T47D (cell line): ENCODE measurements at places on chromosomes 4 and X.

DNA sequence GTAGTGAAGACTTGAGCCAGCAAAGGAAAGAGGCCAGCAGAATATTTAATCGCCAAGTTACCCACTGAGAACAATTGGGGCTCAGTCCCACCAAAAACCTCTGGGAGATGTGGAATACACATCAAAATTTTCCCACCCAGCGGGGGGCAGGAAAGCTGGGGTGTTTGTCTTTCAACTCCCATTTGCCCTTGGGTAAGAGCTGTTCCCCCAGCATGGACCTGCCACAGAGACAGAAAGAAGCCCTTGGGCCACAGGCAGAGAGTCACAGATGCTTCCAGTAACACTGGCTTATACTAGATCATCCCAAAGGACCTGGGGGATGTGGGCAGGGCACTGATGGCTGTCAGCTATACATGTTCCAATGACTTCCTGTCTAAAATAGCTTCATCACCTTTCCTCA lies 18.9 kb upstream of the FBXW7 start:
- DNase-seq, result no peak

DNA sequence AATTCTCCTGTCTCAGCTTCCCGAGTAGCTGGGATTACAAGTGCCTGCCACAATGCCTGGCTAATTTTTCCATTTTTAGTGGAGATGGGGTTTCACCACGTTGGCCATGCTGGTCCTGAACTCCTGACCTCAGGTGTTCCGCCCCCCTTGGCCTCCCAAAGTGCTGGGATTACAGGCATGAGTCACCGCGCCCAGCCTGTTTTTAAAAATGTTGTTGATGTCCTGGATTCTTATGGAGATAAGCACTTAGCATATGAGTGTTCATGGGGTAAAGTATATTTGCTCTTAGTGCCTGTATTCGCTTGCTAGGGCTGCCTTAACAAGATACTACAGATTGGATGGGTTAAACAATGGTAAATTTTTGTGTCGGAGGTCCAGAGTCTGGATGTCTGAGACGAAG lies 91.7 kb downstream of the CEP44 start:
- DNase-seq, result no peak

GRCh38 chrX:33923262-33923661 lies 208.9 kb downstream of the FAM47A start:
- peak; percentile 84 for DNase-seq

- no peak for DNase-seq
Observed at GRCh38 chr4:150817804-150818528, 197.1 kb downstream of the LRBA start.

GRCh38 chrX:108117988-108118387 lies 26.4 kb downstream of the ATG4A start:
- no peak for DNase-seq

DNA sequence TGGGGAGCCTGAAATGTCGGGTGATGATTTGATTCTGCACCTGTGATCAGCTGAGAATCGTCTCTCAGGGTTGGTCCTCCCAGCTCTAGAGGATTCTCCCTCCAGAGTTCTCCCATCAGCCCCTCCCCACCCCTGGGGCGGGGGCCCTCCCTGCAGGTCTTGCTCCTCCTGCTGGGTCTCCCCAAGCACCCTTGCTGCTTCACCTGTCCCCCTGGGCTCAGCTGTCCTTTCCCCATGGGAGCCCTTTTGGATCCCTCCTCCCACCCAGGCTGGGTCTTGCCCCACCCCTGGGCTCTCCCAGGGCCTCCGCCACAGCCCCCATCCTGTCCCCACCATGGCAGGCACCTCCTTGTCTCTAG lies 22.2 kb downstream of the PSAPL1 start:
- DNase-seq, result no peak

DNA sequence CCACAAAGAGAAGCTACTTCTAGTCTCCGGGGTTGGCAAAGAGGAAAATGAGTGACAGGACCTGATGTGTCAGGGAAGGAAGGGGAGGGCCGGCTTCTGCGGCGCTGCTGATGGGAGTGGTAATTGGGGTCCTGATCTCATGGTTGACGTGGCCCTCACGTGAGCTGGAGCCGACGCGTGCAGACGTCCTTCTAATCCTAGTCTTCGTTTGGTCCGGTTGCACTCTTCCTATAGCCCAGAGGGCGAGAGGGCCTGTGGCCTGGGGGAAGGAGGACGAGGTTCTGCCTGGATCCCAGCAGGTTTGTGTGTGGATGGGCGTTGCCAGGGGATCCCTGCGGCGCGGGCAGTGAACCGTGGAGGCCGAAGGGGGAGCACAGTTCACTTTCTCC lies at the start of gene ARMCX1:
ARMCX1 (plus strand) TSS at position 186 of the 389 bp plus-strand sequence. CDS start 2,384 bp downstream, outside the sequence.
- DNase-seq, result peak; percentile 6

DNA sequence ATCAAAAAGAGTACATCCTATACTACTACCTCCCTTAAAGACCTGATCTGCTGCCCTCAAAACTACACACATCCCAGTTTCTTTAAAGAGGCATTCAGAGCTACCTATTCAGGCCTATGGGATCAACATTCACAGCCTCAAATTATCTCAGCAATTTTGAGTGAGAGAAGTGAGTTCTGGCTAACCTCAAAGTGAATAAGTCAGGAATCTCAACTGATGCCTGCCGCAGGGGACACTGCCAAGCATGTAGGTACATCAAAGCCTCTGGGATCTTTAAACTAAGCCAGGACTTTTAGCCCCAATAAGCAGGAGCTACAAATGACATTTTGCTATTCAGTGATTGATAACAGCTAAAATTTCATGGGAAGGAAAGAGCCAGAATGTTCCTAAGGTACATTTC lies 11.6 kb downstream of the GRPR start:
- DNase-seq, result no peak

DNA sequence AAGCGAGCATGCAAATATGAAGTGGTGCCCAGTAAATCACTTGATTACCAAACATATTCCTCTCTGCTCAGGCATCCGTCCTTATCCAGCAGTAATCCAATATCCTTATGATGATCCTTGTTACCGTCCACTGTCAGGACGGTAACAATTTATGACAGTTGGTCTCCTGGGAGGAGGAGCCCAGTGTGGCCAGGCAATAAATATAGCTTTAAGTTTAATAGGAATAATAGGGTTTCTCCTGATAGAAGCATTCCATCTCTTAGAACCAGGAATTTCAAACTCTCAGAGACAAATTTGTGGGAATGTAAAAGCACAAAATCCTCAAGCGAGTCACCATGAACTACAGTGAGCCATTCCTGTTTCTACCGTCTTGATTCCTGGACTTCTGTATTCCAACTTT lies 171.2 kb upstream of the IL15 start:
- DNase-seq, result no peak
